ENCODE measurements at places on chromosomes 12 and 14.

DNA sequence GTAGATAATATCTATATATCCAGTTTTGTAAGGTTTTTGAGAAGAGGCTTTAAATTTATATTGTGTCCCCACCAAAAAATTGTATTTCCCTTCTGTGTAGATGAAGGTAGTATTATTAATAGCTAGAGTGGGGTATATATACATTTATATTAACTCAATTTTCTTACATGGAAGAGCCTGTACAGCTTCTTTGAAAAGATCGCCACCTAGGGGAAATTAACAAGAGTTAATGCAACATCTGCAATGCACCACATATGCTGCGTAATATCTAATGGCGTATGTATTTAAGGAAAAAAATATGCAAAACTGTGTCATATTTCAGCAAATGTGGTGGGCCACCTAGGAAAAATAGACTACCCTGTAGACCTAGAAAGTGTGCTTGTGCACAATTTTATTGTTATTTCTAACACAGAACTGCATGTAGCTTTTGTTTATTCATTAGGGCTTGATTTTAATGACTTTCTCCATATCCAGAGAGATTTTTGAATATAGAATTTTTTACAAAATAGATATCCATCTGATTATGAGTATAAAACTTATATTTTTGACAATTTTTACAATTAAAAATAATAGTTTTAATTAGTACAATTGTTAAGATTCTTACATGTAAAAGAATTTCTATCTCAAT lies 14.0 kb downstream of the CCER1 start:
- DNase-seq, result no peak

- peak; percentile 56 for DNase-seq
Measured at GRCh38 chr12:75641031-75641780, 129.8 kb upstream of the KRR1 start.

- DNase-seq, result no peak
Measured at GRCh38 chr14:85549697-85550096, 19.8 kb downstream of the FLRT2 start.

DNA sequence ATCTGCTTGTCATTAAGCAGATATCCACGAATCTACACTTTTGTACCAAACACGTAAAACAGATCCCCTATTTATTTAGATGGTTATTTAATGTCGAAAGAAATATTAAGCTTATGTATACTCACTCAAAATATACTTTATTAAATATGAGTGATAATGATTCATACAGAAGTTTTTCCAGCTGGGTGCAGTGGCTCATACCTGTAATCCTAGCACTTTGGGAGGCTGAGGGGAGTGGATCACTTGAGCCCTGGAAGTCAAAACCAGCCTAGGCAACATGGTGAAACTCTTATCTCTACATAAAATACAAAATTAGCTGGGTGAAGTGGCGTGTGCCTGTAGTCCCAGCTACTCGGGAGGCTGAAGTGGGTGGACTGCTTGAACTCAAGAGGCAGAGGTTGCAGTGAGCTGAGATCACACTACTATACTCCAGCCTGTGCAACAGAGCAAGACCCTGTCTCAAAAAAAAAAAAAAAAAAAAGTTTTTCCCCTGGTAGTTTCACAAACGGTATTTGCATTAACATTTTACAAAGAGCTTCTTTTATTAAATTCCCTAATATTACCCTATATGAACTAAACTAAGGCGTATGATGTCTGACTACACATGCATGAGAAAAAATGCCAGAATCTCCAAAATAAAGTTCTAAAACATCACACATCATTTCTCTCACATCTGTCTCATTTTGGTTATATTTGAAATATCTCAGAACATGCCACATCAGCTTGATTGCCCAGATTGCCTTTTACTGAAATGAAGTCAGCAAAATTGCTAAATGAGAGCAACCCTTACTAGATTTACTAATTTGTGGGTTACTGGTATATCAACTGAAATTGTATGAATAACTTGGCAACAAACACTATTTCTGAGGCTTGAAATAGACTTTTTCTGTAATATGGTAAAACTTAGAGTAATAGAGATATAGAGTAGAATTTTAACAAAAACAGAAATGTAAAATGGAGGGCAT lies 74.9 kb downstream of the PAWR start:
- no peak for DNase-seq

GRCh38 chr12:110079477-110080400 lies 31.4 kb upstream of the C12orf76 start:
- peak; percentile 75 for DNase-seq

DNA sequence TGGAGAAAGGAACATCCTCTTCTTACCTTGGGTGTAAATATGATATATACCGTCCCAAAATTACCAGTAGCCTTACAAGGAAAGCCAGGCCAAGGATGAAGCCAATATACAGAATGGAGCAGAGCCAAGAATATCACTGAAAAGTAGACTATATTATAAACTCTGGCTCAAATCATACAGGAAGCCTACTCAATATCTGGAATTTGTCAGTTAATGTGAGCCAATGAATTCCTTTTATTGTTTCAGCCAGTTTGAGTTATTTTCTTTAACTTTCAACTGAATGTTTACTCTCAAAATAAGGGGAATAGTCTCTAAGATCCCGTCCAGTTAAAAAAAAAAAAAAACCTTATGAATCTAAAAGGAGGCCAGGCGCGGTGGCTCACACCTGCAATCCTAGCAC lies 9.8 kb upstream of the DENND5B start:
- no peak for DNase-seq

- DNase-seq, result no peak
Measured at GRCh38 chr12:29309320-29309902, 71.6 kb downstream of the ERGIC2 start.

- peak; percentile 58 for DNase-seq
Measured at GRCh38 chr14:77037938-77038568, 9.5 kb upstream of the IRF2BPL start.

DNA sequence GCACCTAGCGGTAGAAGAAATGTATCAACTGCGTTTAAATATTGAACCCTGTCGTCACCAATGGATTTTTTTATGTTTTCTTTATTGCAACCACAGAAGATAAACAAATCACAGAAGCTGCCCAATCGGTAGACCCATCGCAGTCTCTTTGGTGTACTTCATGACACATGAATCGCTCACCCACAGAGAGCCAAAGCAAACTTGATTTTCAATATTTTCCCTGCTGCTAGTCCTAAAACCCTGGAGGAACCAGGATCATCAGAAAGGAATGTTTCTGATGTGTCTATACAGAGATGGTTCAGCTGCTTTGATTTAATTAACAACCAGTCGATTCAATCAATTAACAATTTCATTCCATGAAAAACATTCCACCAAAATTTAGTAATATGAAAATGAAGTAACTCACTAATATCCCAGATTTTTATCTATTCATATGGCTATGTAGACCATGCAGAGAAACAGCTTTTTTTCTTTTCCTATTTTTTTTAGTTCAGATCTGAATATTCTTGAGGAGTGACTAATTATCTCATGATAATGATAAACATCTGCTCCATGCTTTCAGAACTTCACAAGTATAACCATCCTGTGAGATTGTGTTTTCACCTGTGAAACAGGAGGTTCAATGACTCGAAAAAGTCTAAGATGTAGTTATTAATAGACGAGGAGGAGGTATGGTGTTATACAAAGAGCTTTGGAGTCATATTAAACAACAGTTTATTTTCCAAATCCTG lies 46.1 kb downstream of the DIO2 start:
- DNase-seq, result no peak

DNA sequence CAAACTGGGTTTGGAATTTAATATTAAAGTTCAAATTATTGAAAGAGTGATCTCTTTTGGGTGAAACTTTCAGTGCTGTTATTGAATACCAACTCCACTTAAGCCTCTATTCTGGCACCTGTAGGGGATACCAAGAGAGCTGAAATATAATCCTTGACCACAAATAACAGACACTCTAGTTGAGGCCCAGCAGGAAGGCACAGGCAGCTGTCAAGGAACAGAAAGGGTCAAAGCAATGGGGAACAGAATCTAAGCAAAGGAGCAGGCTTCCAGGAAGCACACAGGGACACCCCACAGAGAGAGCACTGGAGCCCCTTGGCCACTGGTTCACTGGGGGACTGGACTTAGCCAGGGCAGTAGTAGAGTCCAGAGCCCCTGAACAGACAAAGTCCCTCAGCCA lies 120.9 kb upstream of the SFSWAP start:
- DNase-seq, result no peak

DNA sequence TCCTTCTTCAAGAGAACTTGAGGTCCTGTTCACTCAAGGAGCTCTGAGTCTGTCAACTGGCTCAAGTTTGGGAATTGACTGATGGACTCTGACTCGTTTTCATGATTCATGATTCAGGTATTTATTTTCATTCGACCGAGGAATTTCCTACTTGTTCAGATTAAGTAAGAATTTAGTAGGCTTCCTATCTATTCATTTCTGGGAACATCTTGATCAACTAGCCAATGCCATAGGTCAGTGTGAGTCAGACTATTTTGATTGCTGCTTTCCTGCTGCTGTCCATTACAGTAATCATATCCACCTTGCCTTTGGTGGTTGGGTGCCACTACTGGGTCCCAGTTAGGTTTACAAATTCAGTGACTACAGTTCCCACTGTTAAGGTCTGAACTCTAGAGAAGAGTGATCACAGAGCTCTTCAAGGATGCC lies 6.1 kb downstream of the FAM186A start:
- no peak for DNase-seq

DNA sequence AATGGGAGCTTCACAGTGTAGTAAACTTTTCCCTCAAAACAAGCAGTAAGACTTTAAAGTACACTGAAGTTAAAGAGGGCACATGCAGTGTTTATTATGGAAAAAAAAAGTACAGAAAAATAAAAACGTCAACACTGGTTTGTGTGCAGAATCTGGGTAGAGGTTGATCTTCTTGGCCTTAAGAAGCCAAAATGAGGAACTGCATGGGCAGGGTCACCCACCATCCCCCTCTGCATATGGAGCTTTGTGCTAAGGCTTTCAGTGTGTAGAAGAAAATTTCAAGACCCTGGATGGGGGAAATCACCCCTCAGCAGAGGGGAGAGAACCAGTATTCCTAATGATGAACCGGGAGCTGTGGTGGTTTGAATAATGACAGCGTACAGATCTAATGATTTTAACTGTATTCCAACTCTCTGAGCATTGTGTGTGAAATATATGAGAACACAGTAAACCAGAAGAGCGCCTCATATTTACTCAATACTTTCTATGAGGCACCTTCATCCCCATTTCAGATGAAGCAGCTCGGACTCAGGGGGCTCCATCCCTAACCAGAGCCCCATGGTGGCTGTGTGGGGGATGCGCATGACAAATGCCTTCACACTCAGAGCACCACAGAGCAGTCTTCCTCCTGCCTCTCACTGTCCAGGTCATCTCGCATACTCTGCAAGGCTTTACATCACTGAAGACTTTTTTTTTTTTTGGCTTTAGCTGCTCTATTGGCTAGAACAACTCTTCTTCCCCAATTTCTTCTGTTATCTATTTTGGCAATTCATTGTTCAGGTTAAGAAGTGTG lies 33.4 kb downstream of the ACADS start:
- DNase-seq, result no peak

GRCh38 chr12:115799610-115800009 lies 477.9 kb downstream of the MED13L start:
- DNase-seq, result no peak

GRCh38 chr14:88940671-88941070 lies 116.2 kb downstream of the TTC8 start:
- DNase-seq, result no peak

DNA sequence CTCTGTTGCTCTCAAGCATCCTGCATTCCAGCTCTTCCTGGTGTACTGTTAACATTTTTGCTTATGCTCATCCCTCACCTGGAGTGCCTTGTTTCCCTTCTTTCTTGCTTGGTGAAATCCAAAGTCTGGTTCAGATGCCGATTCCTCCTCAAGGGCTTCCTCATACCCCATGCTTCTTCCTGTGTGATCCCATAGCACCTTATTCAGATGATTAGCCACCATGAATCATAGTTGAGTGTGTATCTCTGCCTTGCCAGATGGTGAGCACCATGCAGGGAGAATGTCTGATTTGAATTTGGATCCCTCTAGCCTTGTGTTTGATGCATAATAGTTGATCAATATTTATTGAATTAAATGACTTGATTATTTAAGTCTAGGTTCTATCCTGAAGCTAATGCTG lies 39.4 kb upstream of the ANO4 start:
- DNase-seq, result no peak

All from stimulated activated CD4-positive, alpha-beta T cell treated with anti-CD3 and anti-CD28 coated beads, Interleukin-4, amount 100 ng/mL, for 24 hours (primary cell).